ENCODE measurements at places on chromosomes 1 and 21. TPM values are rescaled to one million over a fixed set of nuclear protein-coding genes. Genes with fewer than 3 reads are reported as not detected.

FAM177B gene
- 5.4 TPM for total RNA-seq

RPS6KA1 gene
- 131 TPM for total RNA-seq

DNA sequence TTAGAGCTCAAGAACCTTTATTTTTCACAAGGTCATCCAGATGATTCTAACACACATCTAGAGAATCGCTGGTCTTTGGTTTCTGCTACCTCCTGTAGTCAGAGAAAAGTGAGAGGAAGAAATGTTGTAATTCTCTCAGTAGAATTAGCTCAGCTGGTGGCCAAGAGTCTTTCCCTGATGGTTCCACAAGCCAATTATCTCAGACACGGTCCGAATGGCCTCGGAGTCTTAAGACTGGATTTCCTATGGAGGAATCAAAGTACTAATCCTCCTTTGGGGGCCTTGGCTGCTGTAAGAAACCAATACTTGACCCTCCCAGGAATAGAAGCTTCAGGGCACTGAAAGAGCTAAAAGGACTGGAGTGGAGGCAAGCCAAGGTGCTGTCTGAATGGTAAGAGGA is 1.8 kb downstream of the TMEM81 start:
- DNase-seq, result no peak

- peak; percentile 74 for DNase-seq
These were observed 25.2 kb upstream of the EPS8L3 start for GRCh38 chr1:109788695-109789521.

MATN1 gene
- 0.54 TPM for total RNA-seq

- DNase-seq, result no peak
These were observed 25.0 kb upstream of the AGBL4 start for GRCh38 chr1:50048791-50049190.

DNA sequence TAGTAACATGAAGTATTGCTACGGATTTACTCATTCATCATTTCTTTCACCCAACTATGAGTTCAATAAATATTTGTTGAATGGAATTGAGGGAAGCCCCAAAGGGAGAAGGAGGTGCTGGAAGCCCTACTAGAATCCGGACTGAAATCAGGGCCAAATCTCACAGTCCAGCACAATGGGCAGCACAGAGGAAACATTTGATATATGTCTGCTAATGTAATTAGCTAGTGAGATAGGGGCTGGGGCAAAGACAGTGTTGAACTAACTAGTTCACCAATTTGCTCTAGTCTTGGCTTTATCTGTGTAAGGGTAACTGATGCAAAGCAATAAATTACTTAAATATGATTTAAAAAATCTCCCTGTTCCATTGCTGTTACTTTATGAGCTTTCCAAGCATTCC is 26.1 kb upstream of the SLC30A1 start:
- DNase-seq, result no peak

NFIA gene
- total RNA-seq, result 51.5 TPM
